AG09309 (cell line): ENCODE measurements at places on chromosomes 3 and 15.
A peak's percentile ranks its signal among the peaks of the same experiment; 100 is the strongest.

DNA sequence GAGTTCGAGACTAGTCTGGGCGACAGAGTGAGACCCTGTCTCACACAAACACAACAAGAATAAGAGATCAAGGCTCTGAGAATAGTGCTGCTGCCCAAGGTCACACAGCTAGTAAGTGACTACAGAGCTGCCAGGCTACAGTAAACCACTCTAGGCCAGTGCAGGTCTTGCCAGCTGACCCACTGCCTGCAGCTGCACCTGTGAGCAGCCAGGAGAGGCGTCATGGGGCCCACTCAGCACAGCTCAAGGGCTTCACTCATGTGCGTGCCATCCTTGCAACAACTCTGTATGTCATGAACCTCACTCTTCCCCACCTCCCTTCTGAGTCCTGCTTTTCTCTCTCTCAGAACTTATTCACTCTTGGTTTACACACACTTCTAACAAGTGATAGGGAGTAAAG, 176.7 kb downstream of the SMAD6 start:
- no peak for DNase-seq

- DNase-seq = no peak
Observed at GRCh38 chr3:177451301-177451750, 254.0 kb upstream of the TBL1XR1 start.

DNA sequence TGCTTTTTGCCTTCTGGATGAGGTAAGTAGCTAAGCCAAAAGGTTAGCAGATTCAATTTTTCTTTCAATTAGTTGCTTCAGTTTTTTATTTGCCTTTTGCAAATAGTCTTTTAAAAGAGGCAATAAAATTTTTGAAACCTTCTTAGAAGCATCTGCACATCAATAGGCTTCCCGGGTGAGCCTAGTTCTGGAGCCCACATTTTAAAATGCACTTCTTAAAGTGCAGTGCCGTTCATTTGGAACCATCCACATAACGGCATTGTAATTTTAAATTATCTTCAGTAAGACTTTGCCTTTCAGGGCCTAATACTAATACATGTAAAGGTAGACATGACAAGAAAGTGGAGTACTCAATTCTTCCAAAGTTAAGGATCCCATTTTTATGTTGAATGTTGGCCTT, 269.2 kb downstream of the THSD4 start:
- no peak for DNase-seq

DNA sequence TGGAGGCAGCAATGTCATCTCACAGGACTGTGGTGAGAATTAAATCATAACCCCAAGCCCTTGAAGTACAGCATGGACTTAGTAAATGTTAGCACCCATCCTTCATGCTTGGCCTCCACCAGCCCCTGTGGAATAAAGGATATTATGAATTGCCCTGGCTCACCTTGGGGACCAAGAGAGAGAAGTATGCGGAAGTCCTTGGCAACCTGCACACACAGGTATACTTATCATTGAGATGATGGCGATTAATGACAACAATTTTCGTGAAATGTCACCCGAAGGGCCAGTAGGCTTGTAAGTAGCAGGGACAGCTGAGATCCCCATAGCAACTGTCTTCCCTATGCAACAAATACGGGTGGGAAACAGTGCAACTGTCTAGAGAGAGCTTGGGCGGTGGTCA, 102.0 kb downstream of the FAM43A start:
- DNase-seq = no peak

- DNase-seq = no peak
Observed at GRCh38 chr15:78929536-78930264, 15.1 kb downstream of the CTSH start.

- no peak for DNase-seq
Observed at GRCh38 chr15:81863162-81863561, 182.7 kb downstream of the MEX3B start.

DNA sequence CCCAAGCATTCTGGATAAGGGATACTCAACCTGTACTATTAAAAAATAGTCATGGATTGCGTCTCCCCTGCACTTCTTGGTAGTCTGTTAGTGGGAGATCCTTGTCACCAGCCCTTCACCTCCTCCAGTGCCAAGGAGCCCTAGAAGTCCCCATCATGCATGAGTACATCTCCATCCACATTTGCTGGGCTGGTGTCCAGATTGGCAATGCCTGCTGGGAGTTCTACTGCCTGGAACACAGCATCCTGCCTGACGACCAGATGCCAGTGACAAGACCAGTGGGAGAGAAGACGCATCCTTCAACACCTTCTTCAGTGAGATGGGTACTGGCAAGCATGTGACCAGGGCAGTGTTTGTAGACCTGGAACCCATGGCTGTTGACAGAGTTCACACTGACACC, 85.7 kb downstream of the ADAMTSL3 start:
- no peak for DNase-seq

DNA sequence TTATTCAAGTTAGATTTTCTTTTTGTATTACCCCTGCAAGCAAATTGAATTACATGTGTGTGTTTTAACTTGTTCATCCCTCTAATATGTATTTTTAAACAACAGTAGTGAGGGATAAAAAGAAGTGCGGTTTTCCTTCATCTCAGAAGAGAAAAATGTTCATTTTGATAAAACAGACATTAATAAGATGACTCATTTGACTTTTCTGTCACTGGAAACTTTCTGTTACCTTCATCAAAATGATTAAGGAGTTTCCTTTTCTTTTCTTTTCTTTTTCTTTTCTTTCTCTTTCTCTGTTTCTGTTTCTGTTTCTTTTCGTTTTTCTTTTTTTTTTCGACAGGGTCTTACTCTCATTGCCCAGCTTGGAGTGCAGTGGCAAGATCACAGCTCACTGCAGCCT, 53.0 kb downstream of the ECT2 start:
- no peak for DNase-seq

DNA sequence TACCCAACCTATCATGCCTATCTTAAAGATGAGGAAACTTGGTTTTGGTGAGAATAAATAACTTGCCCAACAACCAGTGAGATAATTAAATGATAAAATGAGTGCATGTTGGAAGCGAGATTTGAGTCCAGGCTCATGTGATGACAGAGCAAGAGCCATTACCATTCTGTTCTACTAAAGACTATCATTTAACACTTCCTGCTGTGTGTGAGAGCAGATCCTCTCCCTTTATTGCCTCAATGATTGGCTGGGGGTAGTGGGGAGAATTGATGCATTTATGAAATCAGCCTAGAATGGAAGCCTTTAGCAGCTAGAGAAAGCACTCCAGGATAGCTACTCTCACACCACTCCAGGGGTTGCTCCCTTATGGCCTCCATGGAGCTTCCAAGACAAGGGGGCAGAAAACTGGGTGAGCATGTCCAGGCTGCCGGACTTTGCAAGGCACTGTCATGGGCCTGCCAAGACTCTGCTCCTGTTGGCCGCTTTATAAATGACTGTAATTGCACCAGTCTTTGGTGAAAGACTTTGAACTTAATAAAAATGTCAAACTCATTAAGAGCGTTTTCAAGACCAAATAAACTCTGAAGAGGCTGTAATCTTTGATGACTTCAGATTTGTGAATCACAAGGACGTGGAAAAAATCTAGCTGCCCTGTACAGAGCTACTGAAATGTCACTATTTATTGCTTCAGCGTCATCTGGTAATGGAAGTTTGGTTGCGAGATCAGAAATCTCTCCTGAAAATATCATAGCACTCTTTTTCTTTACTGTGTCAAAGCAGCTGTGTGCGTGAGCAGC, 209.1 kb upstream of the NR2E3 start:
- DNase-seq = no peak

DNA sequence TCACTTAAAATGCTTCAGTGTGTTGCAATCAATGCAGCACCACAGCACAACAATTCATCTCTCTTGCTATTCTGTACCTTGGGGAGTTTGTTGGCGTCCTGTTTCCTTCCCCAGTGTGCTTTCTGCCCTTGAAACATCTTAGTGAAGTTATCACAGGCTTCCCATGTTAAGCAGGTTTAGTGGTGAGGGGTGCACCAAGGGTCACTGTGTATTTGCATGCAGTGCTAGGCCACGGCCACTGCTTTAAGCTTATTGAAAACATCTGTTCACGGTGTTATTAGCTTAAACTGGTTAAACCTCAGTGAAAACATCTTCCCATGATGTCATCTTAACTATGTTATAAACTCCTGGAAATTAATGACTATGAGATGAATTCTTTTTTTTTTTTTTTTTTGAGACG, 217.3 kb upstream of the GOLIM4 start:
- DNase-seq = no peak

GRCh38 chr3:34016925-34017587, 218.6 kb downstream of the PDCD6IP start:
- DNase-seq = no peak

- DNase-seq = no peak
Observed at GRCh38 chr15:52480990-52481389, 47.7 kb downstream of the MYO5A start.

DNA sequence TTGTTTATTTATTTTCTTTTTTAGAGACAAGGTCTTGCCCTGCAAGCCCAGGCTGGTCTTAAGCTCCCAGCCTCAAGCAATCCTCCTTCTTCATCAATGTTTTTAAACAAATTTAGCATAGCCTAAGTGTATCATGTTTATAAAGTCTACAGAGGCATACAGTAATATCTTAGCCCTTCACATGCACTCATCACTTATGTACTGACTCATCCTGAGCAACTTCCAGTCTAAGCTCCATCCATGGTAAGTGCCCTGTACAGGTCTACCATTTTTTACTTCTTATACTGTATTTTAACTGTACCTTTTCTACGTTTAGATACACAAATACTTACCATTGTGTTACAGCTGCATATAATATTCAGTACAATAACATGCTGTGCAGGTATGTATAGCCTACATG, 860.0 kb downstream of the FHIT start:
- DNase-seq = no peak

DNA sequence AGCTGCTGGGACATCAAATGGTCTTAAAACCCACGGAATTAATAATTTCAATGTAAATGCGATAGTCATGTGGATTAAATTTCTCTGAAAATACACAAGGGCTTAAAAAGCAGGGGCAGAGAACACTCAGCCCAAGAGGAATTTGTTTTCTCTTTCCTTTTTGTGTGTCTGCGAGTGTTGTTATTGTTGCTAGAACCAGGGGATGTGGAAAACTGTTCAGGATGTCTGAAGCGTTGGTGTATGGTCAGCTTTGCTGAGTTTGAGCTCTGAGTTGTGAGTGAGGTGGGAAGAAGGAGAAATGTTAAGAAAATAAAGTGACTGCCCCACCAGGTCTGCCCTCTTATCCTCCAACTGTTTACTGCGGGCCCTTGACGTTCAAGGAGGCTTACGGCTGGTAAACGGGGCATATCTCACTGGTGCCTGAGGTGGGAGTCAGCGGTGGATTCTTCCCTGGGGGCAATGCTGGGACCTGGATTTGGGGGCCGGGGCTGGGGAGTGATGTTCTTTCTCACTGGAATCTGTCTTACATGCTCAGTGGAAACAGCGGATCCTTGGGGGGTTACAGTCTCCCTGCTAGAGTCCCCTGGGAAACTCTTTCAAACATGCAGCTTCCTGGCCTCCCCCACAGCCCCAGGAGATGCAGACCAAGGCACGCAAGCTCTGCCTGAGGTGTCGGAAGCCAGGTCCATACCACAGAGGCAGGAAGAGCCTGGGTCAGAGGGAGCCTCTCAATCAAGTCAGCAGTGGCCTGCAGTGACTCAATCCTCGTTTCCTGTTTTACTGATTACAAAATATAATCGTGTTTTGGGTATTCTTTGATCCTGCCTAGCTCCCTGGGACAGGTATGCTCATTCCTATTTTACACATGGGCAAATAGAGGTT, 41.8 kb downstream of the ITGA11 start:
- DNase-seq = no peak

DNA sequence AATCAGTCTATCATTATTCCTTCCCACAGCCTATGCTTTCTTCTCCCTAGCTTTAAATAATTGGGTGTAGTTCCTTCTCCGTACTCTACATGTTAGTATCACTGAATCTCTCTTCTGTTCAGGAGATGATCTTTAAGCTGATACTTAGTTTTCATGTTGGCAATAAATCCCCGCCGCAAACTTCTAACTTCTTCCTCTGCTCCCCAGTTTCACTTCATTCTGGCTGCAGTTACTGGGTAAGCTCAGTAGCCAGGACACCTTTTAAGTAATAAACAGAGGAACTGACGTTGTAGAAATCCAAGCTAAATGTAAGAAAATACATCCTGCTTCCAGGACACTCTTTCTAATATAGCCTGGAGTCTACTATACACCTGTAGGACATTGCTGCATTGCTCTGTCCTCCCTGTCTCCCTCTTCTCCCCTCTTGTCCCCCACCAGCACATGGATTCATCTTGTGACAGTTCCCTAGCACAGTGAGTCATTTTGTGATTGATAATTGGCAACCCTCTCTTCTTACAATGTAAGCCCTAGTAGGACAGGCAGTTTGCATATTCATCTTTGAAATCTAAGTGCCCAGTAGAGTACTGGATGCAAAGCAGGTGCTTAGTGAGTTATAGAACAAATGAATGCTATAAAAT, 598.2 kb downstream of the UNC13C start:
- no peak for DNase-seq

DNA sequence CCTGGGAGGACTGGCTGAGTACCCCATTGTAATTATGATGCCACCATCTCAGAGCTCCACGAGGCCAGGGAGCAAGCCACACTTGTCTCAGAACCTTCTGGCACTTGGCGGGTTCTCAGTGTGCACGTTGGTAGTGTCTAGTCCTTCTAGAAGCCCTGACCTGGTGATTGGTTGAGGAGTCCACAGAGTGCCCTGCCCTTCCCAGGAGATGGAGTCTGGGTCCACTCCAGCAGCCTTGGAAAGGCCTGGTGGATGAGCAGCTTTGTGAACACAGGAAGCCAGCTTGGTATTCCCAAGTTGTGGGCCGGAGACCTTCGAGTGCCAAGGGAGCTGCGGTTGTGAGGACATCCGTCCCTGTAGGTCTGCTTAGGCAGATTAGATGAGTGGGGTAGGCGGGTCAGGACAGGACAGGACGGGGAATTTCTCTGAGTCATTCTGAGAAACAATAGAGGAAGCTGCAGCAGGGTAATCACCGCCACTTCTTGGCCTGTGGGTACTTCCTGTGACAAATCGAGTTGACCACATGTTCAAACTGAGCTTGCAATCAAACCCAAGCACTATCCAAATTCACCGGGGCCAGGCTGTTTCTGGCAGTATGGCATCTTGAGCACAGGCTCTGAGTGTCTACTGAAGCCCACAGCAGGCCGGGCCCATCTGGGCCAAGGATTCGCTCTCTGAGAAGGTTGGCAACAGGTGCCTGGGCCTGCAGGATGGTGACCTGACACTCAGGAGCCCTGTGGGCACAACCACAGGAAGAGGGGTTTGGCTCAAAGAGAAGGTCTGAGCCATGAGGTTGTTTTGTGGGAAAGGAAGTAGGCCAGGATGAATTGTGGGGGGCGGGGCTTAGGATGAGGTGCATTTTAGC, 71.5 kb upstream of the PLXNA1 start:
- peak; percentile 63 for DNase-seq

GRCh38 chr3:186097663-186098451, 11.0 kb downstream of the ETV5 start:
- DNase-seq = no peak

DNA sequence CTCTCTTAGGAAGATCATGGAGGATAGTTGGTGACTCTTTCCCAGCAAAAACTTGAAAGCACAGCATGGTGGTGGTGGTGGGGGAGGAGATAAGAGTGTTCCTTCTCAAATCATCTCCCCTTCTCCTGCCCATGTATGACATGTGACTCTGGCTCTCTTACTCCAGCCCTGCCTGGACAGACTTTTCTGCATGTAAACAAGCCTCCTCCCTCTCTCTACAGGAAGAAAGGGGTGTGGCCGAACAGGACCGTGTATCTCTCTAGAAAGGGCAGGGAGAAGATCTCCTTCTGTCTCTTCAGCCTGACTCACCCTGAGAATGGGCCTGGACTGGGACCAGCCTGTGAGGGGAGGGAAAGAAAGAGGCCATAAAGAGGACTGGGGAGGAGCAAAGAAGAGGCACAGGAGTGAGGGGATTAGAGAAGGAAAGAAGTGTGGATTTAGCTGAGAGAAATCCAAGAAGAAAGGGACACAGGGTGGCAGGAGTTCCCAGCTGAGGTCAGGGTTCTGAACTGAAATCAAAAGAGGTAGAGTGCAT, 1.5 kb downstream of the CELF6 start:
- DNase-seq = no peak
